ENCODE measurements at places on chromosomes 13 and 19. TPM values are rescaled to one million over a fixed set of nuclear protein-coding genes. Genes with fewer than 3 reads are reported as not detected.

GRCh38 chr13:55990631-55991030, 1150.1 kb upstream of the PRR20A start:
- DNase-seq = no peak

GRCh38 chr19:17505223-17505622, 6.2 kb upstream of the PGLS start:
- no peak for DNase-seq

- peak; percentile 16 for DNase-seq
Measured at GRCh38 chr19:41705393-41706174, 2.8 kb upstream of the CEACAM5 start.

DNA sequence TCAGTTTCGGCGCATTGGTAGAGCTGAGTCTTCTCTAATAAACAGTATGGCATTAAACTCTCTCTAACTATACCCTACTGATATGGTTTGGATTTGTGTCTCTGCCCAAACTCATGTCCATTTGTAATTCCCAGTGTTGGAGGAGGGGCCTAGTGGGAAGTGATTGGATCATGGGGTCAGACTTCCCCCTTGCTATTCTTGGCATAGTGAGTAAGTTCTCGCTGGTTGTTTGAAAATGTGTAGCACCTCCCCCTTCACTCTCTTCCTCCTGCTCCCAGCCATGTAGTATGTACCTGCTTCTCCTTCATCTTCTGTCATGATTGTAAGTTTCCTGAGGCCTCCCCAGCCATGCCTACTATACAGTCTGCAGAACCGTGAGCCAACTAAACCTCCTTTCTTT, 682.7 kb upstream of the ARGLU1 start:
- peak; percentile 83 for DNase-seq

- no peak for DNase-seq
Measured at GRCh38 chr13:80530191-80530590, 189.3 kb upstream of the SPRY2 start.

The HIF3A gene
- total RNA-seq = not detected

All from NCI-H460 (cell line).